Smooth muscle cell of bladder (primary cell): ENCODE measurements at places on chromosomes 3 and 15. TPM values are rescaled to one million over a fixed set of nuclear protein-coding genes. Genes with fewer than 3 reads are reported as not detected.

Gene ATP2B2
- total RNA-seq, result not detected in 2 replicates

Gene SLC28A2
- under 0.01 TPM in 1 of 2 replicates, not detected in the other for total RNA-seq

Gene GOLGA6L4
- 0.37 and 0.43 TPM in 2 replicates for total RNA-seq

Gene ERICH6
- under 0.01 TPM in 1 of 2 replicates, not detected in the other for total RNA-seq

Gene MYL3
- not detected in 2 replicates for total RNA-seq

Gene SPATA12
- not detected in 2 replicates for total RNA-seq

Gene CHRNA5
- 0.09 and 0.14 TPM in 2 replicates for total RNA-seq

Gene ITGA11
- total RNA-seq, result 28.6 and 55.0 TPM in 2 replicates

Gene SENP5
- total RNA-seq, result 38.5 and 46.2 TPM in 2 replicates

Gene GOLGA6L10
- total RNA-seq, result 0.28 and 0.71 TPM in 2 replicates

Gene CHST2
- 3.4 and 4.2 TPM in 2 replicates for total RNA-seq

Gene SKOR1
- total RNA-seq, result under 0.01 and 0.09 TPM in 2 replicates

Gene ZNF80
- total RNA-seq, result not detected in 2 replicates

Gene TTC21A
- total RNA-seq, result 1.8 and 3.6 TPM in 2 replicates

Gene LHFPL4
- 0.09 TPM in 1 of 2 replicates, not detected in the other for total RNA-seq
